ENCODE measurements at places on chromosomes 5 and 9. TPM values are rescaled to one million over a fixed set of nuclear protein-coding genes. Genes with fewer than 3 reads are reported as not detected.

Gene TAS2R1
- not detected for total RNA-seq

Gene WWC1
- 15.3 TPM for total RNA-seq

Gene PCDHB10
- total RNA-seq, result 0.17 TPM

Gene IL4
- not detected for total RNA-seq

Gene C9orf40
- 14.4 TPM for total RNA-seq

Gene UAP1L1
- total RNA-seq, result 9.0 TPM

Gene BTNL8
- 88.1 TPM for total RNA-seq

Gene ROR2
- total RNA-seq, result 1.7 TPM

Gene GNG10
- 12.6 TPM for total RNA-seq

Gene FAM200C
- 1.8 TPM for total RNA-seq

Gene SNCAIP
- total RNA-seq, result 1.3 TPM

Gene PTGDS
- total RNA-seq, result 26.1 TPM

Gene UGT3A2
- total RNA-seq, result not detected

Data from colonic mucosa (tissue), 4 donors.